ENCODE measurements at places on chromosomes 2 and 18. TPM values are rescaled to one million over a fixed set of nuclear protein-coding genes. Genes with fewer than 3 reads are reported as not detected.

KLHL14 gene
- not detected for total RNA-seq

SLC14A1 gene
- total RNA-seq = 0.79 TPM

DNA sequence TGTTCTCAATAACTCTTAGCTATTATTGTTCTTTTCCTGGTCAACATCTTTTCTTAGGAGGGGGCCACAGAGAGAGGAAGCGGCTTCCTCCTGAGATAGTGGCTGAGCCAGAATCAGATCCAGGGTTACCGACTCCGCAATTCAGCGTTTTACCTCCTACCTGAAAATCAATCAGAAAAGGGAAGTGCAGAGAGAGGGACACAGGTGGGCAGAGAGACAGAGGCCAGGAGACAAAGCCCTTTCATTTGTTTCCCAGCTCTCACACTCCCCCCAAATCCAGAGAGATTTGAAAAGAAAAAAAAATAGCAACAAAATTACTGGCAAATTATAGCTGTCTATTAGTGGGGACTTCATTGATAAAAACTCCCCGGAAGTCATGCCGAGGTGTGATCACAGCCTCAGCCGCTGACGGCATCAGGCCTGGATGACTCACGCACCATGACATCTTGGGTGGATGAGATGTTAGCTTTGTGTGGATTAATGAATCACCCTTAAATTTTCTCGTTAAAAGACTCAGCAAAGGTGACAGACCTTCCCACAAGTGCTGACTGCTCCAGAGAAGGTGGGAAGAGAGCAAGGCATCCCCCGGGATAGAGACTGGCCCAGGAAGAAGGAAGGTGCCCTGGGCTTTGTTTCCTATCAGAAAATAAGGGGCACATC is 120.7 kb downstream of the LOXHD1 start:
- no peak for DNase-seq

DNA sequence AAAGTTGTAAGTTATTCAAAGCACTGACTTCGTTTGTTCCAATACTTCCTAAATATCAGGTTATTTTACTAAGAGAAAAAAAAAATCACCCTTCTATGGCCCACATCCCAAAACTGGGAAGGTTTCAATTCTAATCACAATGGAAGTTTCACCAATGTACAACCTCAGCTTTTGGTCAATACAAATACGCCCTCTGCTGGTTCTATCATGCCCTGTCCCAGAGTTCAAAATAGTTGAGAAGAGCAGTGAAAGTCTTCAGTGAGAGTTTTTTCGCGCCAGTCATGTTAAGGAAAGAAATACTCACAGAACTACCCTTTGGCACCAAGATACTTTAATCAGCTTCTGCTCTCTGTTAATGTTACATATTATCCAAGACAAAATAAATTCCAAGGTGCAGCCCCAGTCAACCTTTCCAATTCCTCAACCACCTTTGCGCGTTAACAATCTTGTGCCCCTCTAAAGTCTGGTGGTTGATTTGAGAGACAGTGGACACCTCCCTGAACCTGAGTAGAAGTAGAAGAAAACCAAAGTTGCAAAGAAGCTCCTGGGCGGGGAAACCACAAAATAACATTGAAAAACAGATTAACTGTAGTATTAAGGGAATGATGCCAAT is 59.9 kb downstream of the SUMO1 start:
- DNase-seq = peak; percentile 26

GRCh38 chr2:96727431-96727830 is 12.4 kb downstream of the LMAN2L start:
- DNase-seq = no peak

DNA sequence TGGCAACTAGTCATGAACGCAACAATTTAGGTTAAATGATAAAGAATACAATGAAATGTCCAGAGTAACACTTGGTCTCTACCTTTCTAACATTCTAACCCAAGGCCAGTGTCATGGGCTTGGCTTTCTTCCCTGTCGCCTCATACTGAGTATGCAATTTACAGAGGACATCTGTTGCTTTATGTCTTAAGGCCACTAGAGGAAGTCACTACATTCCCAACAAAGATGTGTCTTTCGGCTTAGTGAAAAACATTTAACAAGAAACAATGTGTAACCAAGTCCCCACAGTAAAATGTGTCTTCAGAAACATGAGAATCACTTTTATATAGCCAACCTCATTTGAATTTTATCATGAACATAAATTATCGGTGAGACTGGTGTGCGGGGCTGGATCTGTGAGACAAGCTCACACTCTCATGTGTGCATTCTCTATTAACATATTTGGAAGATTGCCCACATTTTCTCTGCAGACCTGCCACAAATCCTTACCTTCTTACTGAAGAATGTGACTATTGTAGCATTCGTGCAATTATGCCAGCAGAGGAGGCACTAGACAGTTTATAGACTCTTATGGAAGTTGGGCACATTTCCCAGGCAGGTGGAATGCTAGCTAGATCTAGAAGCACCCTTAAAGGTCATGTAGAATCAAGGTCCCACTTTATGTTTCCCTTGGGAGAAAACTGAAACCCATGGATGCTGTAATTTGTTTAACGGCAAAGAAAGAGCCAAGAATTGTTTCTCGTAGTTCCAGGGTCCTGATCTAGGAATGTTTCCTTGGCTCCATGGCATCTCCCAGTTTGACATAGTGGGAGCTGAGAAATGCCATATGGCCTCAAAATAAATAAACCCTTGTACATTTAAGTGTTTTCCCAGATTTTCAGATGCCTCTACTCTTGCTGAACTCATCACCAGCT is 101.8 kb downstream of the CD226 start:
- DNase-seq = no peak

GRCh38 chr2:198254536-198255090 is 450.2 kb downstream of the PLCL1 start:
- DNase-seq = no peak

CSRNP3 gene
- total RNA-seq = 4.8 TPM

ELOA2 gene
- not detected for total RNA-seq

SERPINB13 gene
- not detected for total RNA-seq

BCL11A gene
- total RNA-seq = 9.4 TPM

HNMT gene
- total RNA-seq = 23.3 TPM

DNA sequence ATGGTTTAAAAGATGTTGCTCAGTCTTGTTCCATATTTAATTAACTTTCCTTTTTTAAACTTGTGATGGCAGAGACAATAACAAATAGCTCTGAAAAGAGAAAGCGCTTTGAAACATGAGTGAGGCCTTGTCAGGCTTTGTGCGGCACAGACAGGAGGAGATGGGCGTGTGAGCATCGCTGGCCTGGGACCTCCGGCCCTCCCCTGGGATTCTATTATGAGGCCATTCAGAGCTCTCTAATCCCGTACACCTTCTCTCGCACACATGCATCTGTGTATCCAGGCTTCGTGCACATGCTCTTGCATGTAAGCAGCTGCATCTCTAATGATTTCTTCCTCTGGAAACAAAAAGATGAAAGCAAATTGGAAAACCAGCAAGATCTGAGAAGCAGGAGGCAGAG is 313.7 kb downstream of the ZNF521 start:
- DNase-seq = no peak

- DNase-seq = no peak
Observed at GRCh38 chr2:197294260-197294659, 16.3 kb downstream of the ANKRD44 start.

AOX1 gene
- 160 TPM for total RNA-seq

- DNase-seq = no peak
Observed at GRCh38 chr2:235701206-235701981, 207.6 kb downstream of the AGAP1 start.

PROKR1 gene
- total RNA-seq = not detected

ITPRIPL1 gene
- 0.41 TPM for total RNA-seq

ANKRD30B gene
- 0.06 TPM for total RNA-seq

DNA sequence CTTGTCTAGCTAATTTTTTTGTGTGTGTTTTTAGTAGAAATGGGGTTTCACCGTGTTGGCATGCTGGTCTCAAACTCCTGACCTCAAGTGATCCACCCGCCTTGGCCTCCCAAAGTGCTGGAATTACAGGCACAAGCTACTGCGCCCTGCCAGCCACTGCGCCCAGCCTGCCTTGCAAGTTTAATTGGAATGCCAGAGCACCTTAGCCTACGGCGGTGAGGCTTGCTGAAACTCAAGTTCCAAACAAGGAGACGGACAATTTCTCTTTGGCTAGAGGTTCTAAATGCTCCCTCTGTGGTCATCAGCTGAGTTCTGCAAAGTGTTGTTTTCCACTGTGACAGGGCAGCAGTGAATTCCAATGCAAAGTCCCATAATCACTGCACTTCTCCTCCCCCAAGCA is 583.4 kb downstream of the KCNJ3 start:
- DNase-seq = no peak

FAM210A gene
- 2.5 TPM for total RNA-seq

CRYGD gene
- total RNA-seq = not detected

DNA sequence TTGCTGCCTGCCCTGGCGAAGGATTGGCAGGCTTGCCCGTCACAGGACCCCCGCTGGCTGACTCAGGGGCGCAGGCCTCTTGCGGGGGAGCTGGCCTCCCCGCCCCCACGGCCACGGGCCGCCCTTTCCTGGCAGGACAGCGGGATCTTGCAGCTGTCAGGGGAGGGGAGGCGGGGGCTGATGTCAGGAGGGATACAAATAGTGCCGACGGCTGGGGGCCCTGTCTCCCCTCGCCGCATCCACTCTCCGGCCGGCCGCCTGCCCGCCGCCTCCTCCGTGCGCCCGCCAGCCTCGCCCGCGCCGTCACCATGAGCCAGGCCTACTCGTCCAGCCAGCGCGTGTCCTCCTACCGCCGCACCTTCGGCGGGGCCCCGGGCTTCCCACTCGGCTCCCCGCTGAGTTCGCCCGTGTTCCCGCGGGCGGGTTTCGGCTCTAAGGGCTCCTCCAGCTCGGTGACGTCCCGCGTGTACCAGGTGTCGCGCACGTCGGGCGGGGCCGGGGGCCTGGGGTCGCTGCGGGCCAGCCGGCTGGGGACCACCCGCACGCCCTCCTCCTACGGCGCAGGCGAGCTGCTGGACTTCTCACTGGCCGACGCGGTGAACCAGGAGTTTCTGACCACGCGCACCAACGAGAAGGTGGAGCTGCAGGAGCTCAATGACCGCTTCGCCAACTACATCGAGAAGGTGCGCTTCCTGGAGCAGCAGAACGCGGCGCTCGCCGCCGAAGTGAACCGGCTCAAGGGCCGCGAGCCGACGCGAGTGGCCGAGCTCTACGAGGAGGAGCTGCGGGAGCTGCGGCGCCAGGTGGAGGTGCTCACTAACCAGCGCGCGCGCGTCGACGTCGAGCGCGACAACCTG is at the start of gene DES:
TSS of gene DES (plus strand) at position 223 of the 857 bp plus-strand sequence. CDS start at position 309, 86 bp downstream.
- peak; percentile 69 for DNase-seq

GRCh38 chr18:8468921-8469335 is 140.3 kb upstream of the RAB12 start:
- no peak for DNase-seq

- DNase-seq = no peak
Observed at GRCh38 chr2:586641-587076, 90.5 kb downstream of the TMEM18 start.

DNA sequence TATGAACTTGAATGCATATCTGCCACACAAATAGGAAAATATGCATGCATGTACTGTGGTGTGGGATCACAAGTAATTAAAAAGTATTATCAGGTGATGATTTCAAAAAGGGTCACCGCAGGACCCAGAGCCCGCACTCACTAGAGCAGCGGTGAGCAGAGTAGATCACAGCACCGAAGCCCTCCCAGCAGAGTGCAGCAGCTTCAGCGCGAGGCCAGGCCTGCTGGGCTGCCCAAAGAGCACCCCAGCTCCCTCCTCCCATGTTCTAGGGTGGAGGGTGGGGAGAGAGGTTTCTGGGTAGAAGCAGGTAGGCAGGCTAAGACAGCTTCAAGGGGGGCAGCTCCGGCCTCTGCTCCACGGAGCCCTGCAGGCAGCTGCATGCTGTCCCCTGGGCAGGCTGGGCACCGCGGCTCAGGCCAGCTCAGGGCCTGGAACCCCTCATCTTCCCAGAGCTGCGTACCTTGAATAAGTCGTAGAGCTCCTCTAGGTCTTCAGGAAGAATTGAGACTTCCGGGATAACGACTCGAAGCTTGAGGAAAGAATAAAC is 24.9 kb downstream of the RPL31 start:
- no peak for DNase-seq

DNA sequence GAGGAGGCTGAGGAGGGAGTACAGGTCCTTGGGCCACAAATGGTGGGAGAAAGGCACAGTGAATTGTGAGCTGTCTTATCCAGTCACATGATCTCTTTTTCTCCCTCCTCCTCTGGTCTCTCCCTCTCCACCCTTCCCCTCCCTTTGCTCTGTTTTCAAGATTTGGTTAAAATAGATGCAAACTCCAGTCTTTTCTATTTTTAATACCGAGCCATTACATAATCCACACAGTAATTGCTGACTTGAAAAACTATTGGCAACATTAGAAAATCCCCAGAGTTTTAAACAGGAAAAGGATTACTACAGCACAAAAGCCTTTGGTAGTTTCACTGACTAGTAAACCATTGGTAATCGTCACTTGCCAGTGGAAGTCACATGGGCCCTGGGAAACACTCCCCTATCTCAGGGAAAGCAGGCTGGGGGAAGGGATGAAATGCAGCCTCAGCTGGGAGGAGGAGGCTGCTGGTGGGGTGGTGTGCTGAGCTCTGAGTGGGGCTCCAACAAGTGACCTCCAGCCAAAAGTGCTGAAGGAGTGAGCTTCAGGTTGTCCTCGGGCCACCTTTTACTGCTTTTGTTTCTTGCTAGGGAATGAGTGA is 57.4 kb upstream of the PCBP1 start:
- peak; percentile 64 for DNase-seq

- DNase-seq = no peak
Observed at GRCh38 chr2:231707625-231707926, 749 bp upstream of the PTMA start.

DNA sequence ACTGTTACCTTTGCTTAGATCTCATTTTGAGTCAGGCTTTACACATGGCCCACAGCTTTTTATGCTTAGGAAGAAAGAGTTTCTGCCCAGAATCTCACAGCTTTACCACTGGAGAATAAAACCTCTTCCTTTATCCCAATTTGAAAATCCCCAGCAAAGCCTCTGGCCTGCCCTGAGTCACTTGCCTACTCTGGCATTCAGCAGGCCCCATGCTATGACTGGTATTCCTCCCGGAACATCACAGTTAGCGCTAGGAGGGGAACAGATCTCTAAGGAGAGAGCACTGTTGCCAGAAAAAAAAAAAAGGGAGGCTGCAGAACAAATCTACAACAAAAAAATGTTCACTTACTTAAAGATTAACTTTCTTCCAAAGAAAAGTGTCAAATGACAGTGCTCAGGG is 152.9 kb upstream of the DNMT3A start:
- no peak for DNase-seq

DNA sequence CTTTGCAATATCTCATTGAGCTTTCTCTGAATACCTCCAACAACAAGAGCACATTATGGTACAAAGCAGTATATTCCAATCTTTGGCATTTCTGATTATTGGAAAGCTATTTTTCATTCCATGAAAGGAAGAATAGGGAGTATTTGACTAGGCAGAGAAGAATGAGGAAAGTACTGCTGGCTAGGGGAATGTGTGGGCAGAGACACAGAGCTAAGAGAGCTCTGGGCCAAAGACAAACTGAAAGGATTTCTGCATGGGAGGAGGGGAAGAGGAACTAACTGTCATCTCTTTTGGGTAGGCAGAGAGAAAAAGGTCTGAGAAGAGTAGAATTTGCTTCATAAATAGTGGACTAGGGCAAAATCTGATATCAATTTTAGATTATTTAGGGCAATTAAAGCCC is 150.8 kb downstream of the CCDC85A start:
- no peak for DNase-seq

- DNase-seq = no peak
Observed at GRCh38 chr2:37869771-37870170, 55.3 kb upstream of the RMDN2 start.

MOCOS gene
- 1.6 TPM for total RNA-seq

FARSB gene
- total RNA-seq = 13.7 TPM

ALMS1 gene
- total RNA-seq = 19.8 TPM

GRCh38 chr2:152564754-152565551 is 152.3 kb downstream of the PRPF40A start:
- DNase-seq = no peak

All from pancreas (tissue), 10 donors.